ENCODE measurements at places on chromosomes 7 and 10.

DNA sequence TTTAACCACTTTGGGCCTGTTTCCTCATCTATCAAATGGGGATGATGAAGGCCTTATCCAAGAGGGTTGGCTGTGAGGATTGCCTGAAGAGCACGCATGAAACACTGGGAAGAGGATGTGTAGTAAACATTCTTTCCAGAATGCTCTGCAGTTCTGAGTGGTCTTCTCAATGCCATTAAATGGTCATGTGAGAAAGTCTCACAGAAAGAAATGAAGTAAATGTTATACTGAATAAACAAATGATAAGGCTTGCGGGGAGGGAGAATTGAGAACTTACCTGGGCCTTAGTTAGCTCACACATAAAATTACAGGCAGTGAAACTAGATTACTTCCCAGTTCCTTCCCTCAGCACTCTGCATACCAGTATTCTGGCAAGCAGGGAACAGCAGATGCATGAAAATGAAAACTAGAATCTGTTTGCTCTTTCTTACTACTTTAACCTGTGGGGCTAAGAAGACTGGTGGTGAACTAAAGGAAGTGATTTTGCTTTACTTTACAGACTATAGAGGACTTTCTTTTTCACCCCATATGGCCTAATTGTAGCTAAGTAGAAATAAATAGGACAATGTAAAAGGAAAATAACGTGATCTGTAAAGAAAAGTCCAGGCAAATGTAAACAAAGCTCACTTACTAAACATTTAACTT lies 135.3 kb upstream of the CCDC6 start:
- DNase-seq, result no peak

GRCh38 chr10:110643653-110644597 lies at the start of gene RBM20:
TSS of gene RBM20 (plus strand) at chr10:110644336. CDS start at chr10:110644455, 119 bp downstream.
- DNase-seq, result no peak

GRCh38 chr10:13347043-13347499 lies 1.0 kb downstream of the SEPHS1 start:
- peak; percentile 26 for DNase-seq

- DNase-seq, result no peak
These were observed 41.6 kb downstream of the PDSS1 start for GRCh38 chr10:26739071-26739631.

- DNase-seq, result no peak
These were observed 599.8 kb upstream of the MGMT start for GRCh38 chr10:128867210-128867609.

GRCh38 chr10:3853547-3854303 lies 68.7 kb upstream of the KLF6 start:
- peak; percentile 78 for DNase-seq

- no peak for DNase-seq
These were observed 533.5 kb upstream of the COBL start for GRCh38 chr7:51850126-51850525.

DNA sequence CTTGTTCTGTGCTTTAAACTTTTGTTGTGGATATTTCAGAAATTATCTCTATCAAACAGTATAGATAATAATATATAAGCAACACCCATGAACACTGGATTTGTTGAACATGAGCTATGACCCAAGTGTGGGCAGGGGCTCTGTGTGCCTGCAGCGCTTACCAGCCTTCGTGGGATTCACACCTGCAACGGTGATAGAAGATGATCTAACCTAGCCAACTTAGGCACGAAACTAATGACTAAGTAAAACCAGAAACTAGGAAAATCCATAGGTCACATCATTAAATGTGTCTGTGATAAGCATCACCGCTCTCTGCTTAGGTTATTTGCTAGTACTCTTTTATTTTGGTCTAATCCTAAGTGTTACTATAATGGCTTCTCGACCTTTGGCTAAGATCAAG lies 18.0 kb downstream of the SPAG6 start:
- DNase-seq, result no peak

GRCh38 chr10:97427571-97428179 lies 1.7 kb downstream of the PGAM1 start:
- no peak for DNase-seq

GRCh38 chr7:132381742-132382472 lies 194.4 kb downstream of the PLXNA4 start:
- DNase-seq, result no peak

DNA sequence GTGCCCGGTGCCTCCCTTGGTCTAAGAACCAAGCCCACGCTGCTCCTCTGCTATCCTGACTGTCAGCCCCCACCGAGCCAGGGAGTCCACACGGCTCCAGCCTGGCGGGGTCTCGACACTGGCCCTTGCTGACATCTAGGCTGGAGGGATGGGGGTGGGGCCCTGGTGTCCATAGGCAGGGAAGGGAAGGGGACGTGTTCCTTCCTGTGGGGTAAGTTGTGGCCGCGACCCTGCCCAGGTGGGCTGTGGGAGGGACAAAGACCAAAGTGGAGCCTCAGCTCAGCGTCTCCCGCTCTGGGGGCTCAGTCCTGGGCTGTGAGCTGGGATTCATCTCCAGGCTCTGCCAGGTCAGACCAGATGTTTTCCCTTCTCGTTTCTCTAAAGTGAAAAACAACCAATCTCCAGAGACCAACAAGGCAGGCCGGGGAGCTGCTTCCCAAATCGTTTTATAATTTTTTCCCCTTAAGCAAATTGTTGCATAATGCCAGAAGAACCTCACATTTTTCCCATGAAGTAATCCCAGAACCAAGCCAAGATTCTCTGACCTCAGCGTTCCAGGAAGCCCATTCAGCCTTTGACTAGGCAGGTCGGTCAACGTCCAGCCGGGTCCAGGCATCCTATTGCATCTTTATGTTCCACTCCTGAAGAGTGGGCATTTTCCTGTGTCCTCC lies 101.2 kb downstream of the RGS10 start:
- peak; percentile 85 for DNase-seq

DNA sequence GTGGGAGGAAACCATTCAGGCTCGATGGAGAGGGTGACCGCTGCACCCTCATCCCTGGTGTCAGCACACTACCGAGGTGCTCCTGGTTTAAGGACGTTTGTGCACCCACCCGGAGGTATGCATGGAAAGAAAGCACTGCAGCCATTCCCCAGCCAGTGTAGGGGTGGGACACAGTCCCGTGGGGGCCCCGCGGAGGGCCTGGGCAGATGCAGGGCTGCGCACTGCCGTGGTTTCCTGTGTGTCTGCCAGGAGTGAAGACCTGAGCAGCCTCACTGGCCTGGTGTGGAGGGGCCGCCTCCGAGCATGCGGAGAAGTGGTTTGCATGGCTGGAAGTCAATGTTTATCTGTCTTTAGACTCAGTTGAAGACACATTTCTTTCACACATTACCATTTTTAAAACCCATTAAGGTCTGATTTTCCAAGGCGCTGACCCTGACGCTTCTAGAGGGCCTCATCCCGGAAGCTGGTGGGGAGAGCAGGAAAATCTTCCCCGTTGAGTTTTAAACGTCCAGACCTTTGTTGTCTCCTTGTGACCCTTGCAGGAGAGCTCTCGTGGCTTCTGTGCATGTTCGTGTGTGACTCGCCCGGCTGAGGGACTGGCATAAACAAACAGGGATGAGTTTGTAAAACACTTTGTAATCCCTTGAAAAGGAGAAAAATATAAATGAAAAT lies 188.1 kb downstream of the MGMT start:
- no peak for DNase-seq

DNA sequence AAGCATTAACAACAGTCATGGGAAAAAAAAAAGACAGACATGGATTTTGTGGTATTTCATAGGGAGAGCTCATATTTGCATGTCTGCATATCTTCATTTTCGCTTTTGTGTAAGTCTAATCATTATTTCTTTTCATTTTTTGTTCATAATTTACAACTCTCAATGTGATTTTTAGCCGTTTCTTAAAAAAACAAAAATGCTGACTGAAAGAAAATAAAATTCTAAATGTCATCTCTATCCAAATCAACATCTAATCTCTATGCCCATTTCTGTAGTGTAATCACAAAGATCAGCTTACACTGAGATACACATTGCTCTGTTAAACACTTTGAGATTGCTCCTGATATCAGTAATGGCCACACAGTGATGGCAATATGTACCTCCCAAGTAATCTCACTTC lies 29.2 kb downstream of the CHRM2 start:
- DNase-seq, result no peak

DNA sequence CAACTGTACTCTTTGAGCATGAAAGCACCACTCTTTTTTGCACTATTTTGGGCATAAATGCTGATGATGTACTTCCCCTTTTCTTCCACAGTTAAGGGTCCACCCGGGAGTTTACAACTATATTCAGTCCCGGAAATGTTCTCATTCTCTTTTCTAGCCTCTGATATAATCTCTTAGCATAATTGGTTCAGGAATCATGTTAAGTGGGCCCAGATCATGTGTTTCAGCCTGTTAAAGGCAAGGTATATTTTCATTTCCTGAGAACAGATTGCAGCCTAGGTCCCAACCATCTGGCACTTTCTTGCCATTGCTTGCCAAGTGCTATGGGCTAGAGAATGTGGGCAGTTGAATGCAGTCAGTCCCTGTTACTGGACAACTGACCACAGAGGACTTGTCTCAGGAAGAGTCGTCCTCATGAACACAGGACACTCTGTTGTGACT lies 111.4 kb upstream of the GLCCI1 start:
- no peak for DNase-seq

- DNase-seq, result no peak
These were observed 141.1 kb downstream of the MAPK8 start for GRCh38 chr10:48447356-48448215.

DNA sequence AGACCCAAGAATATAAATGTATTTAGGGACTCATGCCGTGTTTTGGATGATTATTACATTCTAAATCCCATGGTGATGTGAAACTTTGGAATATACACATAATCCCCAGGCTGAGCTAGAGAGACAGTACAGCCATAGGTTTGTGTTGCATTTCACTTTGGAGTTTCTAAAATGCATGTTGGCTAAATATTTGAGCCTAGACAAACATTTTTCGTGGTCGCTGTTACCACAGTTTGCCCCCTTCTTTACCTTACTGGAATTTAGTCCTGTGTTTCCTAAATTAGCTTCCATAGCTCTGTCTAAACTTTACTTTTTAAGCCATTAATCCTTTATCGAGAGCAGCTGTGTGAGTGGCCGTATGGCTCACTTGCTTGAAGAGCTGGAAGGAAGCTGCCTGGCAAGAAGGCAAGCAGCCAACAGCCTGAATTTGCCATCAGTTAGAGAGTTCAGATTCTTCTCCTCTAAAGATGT lies 192.0 kb downstream of the BICC1 start:
- DNase-seq, result peak; percentile 54

DNA sequence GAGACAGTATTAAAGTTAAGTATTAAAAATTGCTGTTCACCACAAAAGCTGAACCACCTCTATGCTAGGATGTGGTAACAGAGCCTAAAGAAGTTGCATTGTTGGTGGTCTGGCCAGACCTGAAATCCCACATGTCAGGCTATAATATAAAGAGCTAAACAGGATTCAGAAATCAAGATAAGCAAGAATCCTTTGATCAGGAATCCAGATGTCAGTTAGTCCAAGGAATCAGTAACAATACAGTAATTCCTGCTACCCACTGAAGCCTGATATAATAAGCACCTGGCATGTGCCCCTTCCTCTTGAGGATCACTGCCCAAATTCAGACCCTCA lies 48.9 kb downstream of the ZNF277 start:
- DNase-seq, result no peak

GRCh38 chr10:73251683-73252444 lies 580 bp downstream of the MRPS16 start:
- DNase-seq, result peak; percentile 41

DNA sequence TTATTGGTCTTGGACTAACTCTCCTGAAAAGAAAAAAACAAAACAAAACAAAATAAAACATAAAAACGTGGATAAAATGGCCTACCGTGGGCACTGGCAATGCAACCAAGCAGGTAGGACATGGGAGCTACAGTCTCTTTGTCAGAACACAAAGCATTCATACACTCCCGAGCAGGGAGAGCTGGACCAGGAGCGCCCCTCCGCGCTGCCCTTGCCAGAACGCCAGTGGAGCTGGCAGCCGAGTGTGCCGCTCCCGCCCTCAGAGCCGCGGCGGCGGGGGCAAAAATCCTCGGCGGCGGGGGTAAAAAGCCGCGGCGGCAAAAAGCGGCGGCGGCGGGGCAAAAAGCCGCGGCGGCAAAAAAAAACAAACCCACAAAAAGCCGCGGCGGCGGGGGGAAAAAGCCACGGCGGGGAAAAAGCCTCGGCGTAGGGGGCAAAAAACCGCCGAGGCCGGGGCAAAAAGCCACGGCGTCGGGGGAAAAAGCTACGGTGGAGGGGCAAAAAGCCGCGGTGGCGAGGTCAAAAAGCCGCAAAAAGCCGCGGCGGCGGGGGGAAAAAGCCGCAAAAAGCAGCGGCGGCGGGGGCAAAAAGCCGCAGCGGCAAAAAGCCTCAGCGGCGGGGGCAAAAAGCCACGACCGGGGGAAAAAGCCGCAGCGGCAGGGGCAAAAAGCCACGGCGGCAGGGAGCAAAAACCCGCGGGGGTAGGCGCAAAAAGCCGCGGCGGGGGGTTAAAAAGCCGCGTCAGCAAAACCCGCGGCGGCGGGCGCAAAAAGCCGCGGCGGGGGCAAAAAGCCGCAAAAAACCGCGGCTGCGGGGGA lies 418.1 kb downstream of the ZNF716 start:
- peak; percentile 8 for DNase-seq

DNA sequence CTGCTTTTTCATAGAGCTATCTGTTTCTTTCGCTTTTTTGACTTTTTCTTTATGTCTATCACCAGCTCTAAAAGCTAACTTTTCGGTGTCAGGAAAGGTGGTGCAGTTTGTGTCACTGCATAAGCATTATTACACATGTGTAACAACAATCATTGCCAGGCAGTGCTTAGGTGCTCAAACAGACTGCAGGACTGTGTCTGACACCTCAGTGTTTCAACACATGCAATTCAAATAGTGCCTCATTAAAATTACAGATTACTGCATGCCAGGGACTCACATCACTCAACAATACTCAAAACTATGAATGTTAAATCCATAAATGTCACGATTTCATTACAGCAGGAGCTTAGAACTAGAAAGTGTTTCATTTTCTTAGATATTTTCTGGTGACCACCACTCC lies 265.3 kb upstream of the SMIM30 start:
- DNase-seq, result no peak

GRCh38 chr10:65518379-65518778 lies 1407.5 kb upstream of the LRRTM3 start:
- DNase-seq, result peak; percentile 1

GRCh38 chr7:95861041-95861440 lies 88.7 kb downstream of the DYNC1I1 start:
- DNase-seq, result peak; percentile 44

DNA sequence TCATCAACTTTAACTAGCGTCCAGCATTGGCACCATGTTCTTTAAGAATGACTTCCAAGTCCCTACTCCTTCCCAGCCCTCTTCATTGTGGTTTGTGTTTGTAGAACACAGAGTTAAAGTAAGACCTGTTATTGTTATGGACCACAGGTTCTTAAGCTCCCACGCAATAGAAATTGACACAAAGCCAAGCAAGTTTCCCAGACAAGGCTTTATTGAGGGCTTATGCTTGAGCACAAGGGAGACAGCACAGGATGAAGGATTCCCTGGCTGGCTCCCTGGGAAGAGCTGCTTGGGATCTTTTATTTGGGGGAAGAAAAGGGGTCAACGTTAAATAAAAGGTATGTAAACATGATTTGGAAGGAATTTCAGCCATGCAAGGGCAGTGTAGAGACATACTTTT lies 44.3 kb upstream of the PRKCQ start:
- no peak for DNase-seq

- DNase-seq, result peak; percentile 84
These were observed 75.9 kb upstream of the HGF start for GRCh38 chr7:81845744-81846241.

- DNase-seq, result peak; percentile 34
These were observed 82.8 kb upstream of the CPXM2 start for GRCh38 chr10:123974406-123974805.

GRCh38 chr10:72889391-72889831 lies 4.1 kb upstream of the OIT3 start:
- peak; percentile 47 for DNase-seq

Measured in choroid plexus epithelial cell (primary cell).